ENCODE measurements at places on chromosomes 3 and 15.
A peak's percentile ranks its signal among the peaks of the same experiment; 100 is the strongest.

DNA sequence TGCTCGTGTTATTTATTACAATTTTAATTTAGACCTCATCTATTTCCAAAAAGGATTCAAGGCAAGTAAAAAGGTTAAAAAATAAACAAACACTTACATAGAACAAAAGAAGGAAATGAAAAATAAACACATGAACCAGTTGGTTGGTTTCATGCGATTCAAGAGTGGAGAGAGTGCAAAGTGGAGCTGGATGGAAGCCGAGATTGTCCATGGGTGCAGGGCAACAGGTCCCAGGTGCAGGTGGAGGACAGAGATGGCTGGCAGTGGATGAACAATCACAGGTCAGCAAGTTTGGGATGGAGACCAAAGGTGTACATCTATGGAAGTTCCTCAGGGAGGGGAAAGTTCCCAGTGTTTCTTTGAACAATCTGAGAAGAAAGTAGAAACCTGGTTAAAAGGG, 11.6 kb upstream of the SEMA5B start:
- no peak for DNase-seq

GRCh38 chr15:73866481-73866880, 6.9 kb upstream of the TBC1D21 start:
- DNase-seq: no peak

GRCh38 chr15:41937568-41937923, 34.8 kb downstream of the EHD4 start:
- no peak for DNase-seq

- peak; percentile 80 for DNase-seq
Observed at GRCh38 chr15:56244038-56244810, 545 bp upstream of the RFX7 start.

DNA sequence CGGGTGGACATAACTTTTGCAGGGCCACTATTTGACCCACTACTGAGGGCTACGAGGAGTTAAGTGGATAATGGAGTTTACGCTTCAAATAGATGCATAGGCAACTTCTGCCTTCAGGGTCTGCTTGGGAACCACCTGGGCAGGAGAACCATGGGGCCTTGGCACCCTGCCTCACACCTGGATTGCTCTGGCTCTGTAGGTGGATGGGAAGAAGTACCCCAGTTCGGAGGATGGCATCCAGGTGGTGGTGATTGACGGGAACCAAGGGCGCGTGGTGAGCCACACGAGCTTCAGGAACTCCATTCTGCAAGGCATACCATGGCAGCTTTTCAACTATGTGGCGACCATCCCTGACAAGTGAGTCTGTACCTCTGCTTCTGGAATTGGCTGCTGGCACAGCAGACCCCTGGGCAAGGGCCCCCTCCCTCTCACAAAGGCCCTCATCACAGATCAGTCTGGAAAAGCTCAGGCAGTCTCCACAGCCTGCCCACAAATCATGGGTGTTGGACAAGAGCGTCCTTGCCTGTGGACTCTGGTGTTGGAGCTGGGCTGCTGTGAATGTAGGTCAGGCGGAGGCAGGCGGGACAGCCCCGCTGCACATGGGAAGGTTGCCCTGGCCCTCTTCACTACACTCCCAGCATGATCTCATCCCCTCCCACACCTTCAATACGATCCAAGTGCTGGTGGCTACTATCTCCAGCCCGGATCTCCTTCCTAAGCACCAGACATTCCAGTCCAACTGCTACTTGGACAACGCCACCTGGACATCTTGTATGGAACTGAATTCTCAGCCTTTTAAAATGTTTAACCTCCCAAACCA, 46.7 kb downstream of the MESD start:
- peak; percentile 52 for DNase-seq

GRCh38 chr3:36227980-36228379, 152.3 kb upstream of the STAC start:
- DNase-seq: no peak

- no peak for DNase-seq
Observed at GRCh38 chr3:123084192-123084591, 17.4 kb downstream of the PDIA5 start.

- DNase-seq: no peak
Observed at GRCh38 chr3:130539005-130539404, 22.0 kb downstream of the COL6A6 start.

DNA sequence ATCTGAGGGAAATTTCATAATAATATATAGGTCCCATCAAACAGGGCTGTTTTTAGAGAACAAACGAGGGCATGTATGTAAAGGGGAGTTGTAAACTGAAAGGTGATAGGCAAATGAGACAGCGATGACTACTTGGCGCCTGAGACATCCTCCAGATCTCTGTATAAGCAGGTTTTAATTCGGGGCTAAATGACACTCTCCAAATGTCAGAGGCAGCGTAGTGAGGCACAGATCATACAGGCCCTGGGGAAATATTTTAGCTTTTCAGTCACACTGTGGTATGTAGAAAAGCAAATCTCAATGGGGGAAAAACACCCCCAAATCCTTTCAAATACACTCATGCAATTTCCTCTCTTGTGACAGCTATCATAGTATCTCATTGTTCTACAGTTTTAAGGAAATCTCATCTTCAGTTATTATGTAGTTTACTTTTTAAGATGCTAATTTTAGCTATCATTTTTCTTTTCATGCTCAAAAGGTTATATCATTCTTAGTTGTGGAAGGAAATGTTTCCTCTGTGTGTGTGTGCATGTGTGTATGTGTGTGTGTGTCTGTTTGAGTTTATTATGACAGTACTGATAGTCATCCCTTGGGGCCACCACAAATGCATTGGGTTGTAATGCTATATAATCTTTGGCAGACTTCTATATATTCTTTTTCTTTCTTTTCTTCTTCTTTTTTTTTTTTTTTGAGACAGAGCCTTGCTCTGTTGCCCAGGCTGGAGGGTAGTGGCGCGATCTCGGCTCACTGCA, 1.1 kb downstream of the TPRG1 start:
- DNase-seq: no peak

- no peak for DNase-seq
Observed at GRCh38 chr3:37068031-37068430, 74.7 kb downstream of the MLH1 start.

DNA sequence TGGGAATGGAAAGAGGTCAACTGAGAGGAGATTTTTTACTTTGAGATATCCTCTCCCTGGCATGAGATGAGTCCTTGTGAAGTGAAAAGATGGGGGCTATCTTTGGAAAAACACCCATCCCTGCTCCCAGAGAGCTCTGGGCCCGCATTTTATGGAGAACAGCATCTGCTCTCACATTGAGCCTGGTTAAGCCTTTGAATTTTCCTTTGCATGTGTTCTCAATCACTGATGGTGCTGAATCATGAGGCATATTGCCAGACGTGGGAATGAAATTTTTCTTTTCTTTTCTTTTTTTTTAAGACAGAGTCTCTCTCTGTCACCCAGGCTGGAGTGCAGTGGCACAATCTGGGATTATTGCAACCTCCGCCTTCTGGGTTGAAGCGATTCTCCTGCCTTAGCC, 24.4 kb downstream of the TMEM45A start:
- DNase-seq: no peak

DNA sequence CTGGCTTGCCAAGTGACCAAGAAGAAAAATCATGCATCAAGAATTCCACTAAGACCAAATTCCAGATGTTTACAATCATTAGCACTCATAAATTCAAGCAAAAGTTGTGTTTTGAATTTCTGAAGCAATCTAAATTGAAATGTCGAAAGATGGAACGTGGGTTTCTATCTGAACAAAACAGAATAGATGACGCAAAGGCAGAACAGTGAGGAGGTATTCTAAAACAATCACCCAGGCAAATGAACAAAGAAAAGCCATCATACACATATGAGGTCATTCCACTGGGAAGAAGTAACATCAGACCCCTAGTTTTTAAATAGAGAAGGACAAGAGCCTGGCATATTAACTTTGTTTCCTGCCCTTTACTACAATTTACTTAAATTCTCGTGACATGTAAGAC, 58.0 kb downstream of the MCF2L2 start:
- no peak for DNase-seq

DNA sequence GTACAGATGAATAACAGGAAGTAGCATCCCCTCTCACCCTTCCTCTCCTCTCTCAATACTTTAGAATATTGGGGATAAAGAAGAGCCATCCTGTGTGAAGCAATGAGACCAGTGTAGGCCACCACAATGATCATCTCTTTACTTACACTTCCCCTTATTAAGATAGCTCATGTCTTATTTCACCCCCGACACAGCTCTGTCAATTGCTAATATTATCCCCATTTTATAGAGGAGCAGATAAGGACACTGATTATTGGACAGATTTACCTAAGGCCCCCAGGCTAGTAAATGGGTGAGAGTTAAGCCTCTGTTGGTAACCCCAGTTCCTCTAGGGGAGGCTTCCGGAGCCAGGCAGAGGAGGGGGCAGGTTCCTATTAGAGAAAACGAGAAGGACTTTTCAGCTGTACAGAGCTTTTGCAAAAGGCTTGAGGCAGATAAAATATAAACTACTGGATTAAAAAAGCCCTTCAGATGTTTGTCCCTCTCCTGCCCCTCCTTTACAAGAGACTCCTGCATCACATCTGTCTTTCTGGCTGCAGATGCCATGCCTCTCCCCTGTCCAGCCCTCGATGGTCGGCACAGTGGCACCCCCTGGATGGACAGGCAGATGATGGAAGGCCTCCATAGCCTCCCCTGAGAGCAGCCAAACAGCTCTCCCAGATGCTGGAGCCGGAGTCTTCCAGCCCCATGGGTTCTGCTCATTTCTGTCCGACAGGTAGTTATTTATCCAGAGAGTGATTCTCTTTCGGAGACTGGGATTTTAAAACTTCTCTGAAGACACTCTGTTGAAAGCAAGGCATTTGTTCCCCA, 49.4 kb upstream of the LCTL start:
- DNase-seq: no peak

DNA sequence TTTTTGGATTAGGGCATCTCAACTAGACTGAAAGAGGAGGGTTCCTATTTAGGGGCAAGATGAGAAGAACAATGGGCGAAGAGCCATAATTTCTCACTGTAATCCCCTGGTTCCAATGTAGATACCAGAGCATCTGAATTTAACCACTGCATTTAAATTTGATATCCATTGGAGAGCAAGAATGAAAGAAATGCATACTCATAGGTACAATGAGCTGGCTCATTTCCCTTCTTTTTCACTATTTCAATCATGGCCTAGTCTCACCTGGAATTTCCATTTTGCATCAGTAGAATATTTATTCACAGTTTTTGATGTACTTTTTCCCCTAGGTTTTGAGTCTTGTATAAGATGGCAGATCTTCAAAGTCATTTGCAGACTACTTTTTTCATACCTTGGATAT, 13.8 kb downstream of the EPHB1 start:
- no peak for DNase-seq

DNA sequence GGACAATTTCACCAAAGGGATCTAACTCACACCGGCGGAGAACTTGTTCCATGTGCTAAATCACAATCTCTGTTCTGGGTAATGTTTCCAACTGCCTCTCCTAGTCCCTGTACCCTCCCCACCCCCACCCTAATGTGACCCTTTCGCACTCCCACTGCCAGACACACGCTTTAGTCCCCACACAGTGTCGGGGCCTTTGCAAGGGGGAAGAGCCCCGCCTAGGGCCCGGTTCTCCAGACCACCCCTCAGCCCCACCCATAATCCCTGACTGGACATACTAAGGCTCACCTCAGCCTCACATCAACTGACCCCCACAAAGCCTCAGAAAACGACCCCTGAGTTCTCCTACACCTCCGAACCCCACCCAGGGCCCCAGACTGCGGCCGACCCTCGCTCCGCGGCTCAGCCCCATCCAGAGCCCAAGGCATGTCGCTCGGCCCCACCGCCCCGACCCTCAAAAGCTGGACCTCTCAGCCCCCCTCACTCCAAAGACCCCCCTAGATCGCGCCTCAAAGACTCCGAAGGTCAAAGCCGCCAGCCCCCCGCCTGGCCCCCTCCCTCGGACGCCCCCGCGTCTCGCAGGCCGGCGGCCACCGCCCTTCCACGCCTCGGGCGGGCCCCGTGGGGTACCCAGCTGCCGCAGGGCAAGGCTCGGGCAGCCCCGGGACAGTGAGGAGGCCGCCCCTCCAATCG, 72.0 kb upstream of the MAP4 start:
- peak; percentile 72 for DNase-seq

DNA sequence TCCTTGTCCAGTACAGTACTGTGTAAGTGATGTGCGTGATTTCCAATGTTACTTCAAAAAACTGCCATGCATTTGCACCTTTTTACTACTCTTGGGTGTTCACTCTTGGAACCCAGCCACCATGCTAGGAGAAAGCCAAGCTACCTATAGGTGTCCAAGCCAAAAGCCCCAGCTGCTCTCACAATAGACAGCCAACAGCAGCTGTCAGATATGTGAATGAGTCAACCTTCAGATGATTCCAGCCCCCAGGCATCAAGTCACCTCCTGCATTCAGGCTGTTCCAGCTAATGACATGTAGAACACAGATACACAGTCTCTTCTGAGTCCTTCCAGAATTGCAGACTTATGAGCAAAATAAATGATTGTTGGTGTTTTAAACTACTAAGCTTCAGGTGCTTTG, 417.7 kb upstream of the TGFBR2 start:
- no peak for DNase-seq

GRCh38 chr3:138332472-138333073, 2.9 kb upstream of the NME9 start:
- DNase-seq: no peak

GRCh38 chr3:12944413-12944812, 103.0 kb upstream of the RPL32 start:
- no peak for DNase-seq

DNA sequence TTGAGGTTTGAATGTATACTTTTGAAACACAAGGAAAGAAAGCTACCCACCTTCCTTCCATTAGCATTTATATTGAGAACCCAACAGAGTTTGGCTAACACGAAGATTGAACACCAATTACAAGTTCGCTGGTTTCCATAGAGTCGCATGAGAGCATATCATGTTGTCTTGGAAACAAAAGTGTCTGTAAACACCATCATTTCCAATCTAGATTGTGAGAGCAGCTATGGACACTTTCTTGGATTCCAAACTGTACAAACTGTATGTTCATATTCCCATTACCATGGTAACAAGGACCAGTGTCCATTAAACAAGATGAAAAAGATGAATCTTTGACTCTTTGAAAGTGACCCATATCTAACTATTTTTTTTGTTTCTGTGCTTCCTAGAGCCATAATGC, 529.9 kb upstream of the ROBO1 start:
- no peak for DNase-seq

All from left hindlimb (tissue), 1 donor.